Stimulated activated memory B cell treated with anti-CD40 and anti-IgM and Interleukin-4, amounts not matched to agents 10 μg/mL and 1 μg/mL and 100 μg/mL, for 72 hours (primary cell): ENCODE measurements at places on chromosomes 6 and 20.

GRCh38 chr6:84581494-84582259 is 182.7 kb downstream of the TBX18 start:
- no peak for ATAC-seq

DNA sequence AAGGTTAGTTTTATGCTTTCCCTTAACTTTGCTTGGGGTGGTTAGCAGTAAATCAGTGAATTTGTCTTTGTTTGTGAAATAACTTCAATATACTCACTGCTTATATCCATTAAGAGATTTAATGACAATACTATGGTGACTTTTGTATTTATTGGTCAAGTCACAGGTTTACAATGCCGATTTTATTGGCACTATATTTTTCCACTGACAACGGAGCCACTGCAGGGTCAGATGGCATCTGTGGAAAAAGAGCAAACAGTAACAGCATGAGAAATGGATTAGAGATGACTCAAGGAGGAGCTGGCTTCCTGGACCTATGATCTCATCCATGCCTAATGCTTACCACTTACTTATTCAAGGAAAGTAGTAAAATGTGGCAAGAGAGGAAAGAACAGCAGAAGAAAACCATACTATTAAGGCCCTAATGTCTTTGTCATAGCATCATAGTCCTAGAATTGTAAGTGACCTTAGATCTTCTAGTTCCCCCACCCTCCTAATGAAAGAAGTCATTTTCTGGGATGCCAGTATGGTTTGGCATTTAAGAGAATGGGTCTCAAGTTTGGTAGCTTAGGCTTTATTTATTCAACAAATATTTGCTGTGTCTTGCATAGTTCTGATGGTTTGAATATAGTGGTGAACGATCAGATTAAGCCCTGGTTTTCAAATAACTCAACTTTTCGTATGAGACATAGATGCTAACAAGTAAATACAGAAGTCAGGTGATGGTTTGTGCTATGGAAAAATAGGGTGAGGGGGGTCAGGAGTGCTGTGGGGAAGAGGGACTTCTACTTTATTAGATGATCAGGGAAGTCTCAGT is 18.5 kb downstream of the RNF144B start:
- ATAC-seq: no peak

DNA sequence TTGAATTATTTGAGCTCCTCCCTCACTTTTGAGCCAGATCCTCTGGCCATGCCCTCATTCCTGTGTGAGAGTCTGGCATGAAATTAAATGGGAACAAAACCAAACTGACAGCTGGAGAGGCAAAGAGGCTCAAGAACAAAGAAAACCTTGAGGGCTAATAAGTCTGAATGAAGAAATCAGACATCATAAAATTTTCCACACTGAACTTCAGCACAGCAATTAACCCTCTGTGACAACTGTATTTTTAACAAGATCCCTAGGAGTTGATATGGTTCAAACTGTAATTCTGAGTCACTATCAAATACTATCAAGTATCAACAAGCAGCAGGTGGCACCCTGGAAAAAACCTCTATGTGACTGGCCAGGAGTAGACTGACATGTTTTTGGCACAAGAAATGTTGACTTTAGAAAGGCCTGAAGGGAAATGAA is 109.4 kb upstream of the EMILIN3 start:
- ATAC-seq: no peak

- peak; percentile 89 for ATAC-seq
Observed at GRCh38 chr6:7188492-7188891, 80.7 kb downstream of the RREB1 start.

- no peak for ATAC-seq
Observed at GRCh38 chr6:167980911-167981580, 16.4 kb upstream of the KIF25 start.

DNA sequence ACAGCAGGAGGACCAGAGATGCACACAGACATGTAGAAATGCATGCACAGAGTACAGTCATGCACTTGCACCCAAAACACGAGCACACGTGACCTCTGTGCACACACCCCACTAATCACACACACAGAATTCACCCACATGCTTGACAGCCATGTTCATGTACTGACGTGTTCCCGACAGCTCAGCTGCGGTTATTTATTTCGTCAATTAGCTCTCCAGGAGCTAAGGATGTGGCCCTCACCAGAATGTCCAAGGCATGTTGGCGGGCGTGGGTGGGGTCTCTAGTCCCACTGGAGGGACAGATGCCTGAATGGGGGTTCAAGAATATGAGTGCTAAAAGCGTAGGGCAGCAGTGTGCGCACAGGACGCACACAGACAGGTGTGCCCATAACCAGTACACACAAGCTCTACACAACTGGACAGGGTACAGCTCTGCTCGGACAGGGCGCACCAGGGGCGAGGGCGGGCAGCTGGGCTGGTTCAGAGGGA is 571 bp upstream of the PRPF6 start:
- ATAC-seq: peak; percentile 49

- no peak for ATAC-seq
Observed at GRCh38 chr6:131776985-131777384, 30.8 kb upstream of the ENPP1 start.
